ENCODE measurements at places on chromosomes 7 and 10.

DNA sequence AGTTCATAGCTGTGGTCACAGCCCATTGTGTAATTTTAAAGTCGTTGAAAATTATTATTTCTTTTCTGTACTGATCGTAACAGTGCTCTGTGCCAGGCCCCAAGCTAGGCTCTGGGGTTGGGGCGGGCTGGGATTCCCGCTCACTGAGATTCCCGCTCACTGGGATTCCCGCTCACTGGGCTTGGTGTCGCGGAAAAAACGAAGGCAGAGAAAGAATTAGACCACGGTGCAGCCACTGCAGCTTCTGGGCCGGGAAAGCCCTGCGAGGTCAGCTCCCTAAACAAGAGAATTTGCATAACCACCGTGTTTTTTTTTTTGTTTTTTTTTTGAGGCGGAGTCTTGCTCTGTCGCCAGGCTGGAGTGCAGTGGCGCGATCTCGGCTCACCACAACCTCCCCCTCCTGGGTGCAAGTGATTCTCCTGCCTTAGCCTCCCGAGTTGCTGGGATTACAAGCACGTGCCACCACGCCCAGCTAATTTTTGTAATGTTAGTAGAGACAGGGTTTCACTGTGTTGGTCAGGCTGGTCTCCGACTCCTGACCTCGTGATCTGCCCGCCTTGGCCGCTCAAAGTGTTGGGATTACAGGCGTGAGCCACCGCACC is 31.2 kb downstream of the FOXK1 start:
- no peak for DNase-seq

DNA sequence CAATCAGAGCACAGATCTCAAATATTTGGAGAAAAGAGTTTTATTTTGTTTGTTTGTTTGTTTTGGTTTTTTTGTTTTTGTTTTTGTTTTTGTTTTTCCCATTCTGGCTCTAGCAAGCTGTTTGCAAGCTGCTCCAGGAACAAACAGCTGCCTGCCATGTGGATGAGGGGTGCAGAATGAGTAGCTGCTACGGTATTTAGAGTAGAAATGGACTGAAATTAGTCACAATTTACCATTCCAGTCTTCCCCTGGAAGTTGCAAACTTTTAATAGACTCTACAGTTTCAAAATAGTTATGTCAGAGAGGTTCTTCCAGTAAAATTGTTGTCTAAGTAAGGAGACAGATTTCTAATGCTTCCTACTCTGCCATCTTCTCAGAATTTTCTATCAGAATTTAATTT is 27.1 kb upstream of the TAS2R16 start:
- DNase-seq: no peak

DNA sequence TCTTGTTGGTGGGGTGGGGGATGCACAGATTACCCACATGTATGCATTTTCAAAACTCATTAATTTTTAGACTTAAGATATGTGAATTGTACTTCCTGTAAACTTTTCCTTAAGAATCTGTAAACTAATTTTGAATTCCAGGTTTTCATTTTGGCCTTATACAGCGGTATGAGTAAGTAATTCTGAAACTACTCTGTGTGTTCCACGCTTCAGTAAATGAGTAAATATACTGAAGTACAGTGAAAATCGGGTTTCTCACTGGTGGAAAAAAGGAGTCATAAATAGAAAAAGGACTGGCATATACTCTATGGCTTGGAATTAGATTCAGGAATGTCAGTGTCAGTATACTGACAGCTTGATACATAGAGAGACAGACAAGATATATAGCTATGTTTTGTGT is 72.8 kb downstream of the CTTNBP2 start:
- DNase-seq: no peak

GRCh38 chr7:128710481-128710880 is 28.7 kb upstream of the CALU start:
- DNase-seq: no peak

GRCh38 chr10:24545585-24545984 is 178.1 kb downstream of the ARHGAP21 start:
- DNase-seq: no peak

- DNase-seq: no peak
These were observed 100.8 kb downstream of the C10orf90 start for GRCh38 chr10:126569513-126570244.

- DNase-seq: no peak
These were observed 20.8 kb upstream of the IKZF1 start for GRCh38 chr7:50283731-50284130.

GRCh38 chr10:123044391-123044790 is 35.6 kb downstream of the ACADSB start:
- DNase-seq: no peak

DNA sequence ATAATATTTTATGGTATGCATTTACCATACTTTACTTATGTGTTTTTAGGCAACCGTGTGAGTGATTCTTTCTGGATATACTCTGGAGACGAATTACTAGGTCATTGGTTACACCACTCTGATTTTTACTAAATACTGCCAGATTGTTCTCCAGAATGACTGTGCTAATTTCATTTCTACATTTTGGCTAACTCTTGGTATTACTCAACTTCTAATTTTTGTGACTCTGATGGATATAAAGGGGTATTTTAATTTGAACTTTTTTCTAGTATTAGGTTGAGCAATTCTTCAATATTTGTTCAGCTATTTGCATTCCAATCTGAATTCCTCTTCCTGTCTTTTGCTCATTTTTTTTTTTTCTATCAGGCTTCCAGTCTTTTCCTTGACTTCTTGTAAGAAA is 223.6 kb downstream of the MDFIC start:
- DNase-seq: no peak

DNA sequence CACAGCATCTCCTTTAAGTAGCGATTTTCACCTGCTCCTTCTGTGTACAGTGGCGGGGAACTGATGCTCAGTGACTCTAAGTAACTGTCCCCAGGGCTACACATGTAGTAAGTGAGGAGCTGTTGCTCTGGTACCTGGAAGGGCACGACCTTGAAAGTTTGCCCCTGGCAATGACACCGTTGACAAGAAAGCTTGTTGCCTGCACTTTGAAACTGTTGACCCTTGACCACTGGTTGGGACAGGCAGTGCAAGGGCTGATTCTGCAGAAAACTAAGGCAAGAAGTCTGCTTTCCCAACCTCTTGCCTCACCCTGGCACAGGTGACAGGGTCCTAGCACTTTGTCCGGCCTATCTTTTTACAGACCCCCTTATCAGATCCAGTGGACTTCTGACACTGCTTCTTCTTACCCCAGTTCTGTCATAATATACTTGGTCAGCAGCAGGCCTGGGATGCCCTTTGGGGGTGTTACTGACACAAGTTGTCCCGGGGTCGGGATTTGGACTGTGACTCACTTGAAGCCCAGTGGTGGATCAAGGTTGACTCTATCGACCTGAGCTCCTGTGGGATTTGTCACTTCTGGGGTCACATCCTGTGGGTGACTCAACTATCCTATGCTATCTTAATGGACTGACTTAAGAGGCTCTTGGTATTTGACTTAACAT is 5.8 kb downstream of the ACSL5 start:
- DNase-seq: no peak

DNA sequence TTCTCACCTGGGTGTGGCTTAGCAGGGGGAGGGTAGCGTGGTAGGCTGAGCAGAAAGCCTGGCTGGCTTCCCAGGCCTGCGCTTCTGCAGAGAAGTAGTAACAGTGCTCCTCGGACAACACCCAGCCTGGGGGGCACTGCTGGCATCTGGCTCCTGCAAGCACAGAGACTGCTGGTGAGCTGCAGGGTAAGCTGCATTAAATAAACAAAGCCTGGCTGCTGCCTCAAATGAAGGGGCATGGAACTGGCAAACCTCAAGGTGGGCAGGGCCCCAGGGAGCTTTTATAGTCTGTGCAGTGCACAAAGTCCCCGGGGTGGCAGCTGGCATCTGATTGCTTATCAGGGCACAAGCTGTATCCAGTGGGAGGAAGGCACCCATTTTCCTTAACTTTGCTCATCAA is 3.9 kb downstream of the KLRG2 start:
- DNase-seq: no peak

- DNase-seq: no peak
These were observed 706.4 kb downstream of the SORCS3 start for GRCh38 chr10:105347487-105347886.

DNA sequence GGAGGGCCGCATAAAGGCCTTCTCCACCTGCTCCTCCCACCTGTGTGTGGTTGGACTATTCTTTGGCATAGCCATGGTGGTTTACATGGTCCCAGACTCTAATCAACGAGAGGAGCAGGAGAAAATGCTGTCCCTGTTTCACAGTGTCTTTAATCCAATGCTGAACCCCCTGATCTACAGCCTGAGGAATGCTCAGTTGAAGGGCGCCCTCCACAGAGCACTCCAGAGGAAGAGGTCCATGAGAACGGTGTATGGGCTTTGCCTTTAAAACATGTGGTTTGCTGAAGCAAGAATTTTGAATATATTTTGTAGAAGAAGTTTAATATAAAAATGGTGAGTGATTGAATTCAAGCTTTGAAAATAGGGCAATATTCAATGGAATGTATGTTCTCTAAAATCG is 889 bp downstream of the OR2A2 start:
- no peak for DNase-seq

DNA sequence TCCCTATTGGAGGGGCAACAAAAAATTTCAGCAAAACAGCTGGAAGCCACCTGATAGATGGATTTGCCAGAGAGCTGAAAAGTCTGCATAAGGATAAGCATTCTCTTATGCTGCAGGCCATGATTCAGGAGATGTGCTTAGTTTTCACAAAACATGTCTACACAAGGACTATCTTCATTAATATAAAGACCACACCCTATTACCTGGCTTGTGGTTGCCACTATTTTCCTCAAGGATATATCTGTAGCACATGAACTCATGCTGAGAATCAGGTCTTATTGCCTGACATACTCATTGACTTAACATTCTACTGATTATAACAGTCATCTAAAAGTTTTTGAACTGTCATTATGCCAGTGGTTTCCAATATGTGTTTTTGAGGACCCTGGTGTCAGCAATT is 7.1 kb upstream of the COL17A1 start:
- no peak for DNase-seq

DNA sequence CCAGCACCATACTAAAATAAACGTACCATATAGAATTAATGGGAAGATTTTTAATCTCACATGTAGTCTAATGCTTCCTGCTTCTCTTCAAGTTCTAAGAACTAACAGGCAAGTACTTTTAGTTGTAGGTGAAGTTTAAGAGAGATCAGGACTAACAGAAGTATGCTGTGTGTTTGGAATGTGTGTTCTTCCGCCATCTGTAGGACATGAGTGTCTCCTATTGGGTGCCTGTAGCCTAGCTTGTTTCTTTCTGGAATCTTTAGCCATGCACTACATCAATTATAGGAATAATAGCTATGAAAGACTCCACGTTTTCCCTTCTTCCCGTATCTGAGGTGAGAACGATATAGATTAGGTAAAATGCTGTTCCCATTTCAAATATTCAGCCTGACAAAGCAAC is 140.2 kb upstream of the AHR start:
- DNase-seq: no peak
